ENCODE measurements at places on chromosomes 4 and X.

- no peak for DNase-seq
Observed at GRCh38 chr4:108877821-108878220, 115.0 kb upstream of the ETNPPL start.

GRCh38 chr4:127400276-127400675 lies 232.5 kb upstream of the INTU start:
- no peak for DNase-seq

- no peak for DNase-seq
Observed at GRCh38 chr4:53461244-53461643, 83.8 kb downstream of the FIP1L1 start.

DNA sequence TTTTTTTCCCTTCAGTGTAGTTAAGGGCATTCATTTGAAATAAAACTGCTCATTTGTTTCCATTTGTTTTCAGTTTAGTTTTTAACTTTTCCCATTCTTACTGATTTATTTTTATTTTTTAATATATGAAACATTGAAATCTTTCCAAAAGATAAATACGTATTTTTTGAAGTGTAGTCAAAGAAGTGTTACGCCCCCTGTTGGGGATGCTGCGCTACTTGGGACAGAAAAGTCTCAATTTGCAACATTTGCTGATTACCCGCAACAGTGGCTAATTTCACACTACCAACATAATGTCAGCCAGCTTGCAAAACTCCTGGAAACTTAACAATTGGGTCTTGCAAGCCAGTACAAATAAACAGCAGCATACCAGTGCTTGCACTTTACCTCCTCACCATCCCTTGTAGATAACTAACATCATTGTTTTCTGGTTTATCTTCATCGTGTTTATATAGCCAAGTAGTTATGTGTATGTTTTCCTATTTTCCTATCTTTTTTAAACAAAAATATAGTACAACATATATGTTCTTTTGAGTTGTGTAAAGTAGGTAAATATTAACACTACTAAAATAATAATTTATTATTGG lies 158.6 kb downstream of the STPG2 start:
- no peak for DNase-seq

DNA sequence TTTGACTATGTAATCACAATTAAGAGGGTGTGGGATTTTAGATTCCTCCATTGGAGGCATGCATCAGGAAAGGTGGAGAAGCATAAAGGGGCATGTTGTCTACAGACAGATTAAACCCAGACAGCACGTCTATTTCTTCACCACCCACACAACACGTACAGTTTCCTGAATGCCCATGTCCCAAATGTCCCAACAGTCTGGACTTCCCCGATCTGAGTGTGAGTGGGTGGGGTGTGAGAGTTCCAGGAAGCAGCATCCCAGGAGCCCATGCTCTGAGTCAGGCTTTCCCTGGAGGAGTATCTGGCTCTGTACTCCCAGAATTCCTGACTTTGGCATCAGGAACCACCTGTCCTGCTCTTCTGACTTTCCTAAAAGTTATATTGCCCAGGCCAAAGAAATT lies 30.8 kb upstream of the NDP start:
- no peak for DNase-seq

GRCh38 chrX:15158736-15159406 lies 111.0 kb downstream of the ASB9 start:
- no peak for DNase-seq

DNA sequence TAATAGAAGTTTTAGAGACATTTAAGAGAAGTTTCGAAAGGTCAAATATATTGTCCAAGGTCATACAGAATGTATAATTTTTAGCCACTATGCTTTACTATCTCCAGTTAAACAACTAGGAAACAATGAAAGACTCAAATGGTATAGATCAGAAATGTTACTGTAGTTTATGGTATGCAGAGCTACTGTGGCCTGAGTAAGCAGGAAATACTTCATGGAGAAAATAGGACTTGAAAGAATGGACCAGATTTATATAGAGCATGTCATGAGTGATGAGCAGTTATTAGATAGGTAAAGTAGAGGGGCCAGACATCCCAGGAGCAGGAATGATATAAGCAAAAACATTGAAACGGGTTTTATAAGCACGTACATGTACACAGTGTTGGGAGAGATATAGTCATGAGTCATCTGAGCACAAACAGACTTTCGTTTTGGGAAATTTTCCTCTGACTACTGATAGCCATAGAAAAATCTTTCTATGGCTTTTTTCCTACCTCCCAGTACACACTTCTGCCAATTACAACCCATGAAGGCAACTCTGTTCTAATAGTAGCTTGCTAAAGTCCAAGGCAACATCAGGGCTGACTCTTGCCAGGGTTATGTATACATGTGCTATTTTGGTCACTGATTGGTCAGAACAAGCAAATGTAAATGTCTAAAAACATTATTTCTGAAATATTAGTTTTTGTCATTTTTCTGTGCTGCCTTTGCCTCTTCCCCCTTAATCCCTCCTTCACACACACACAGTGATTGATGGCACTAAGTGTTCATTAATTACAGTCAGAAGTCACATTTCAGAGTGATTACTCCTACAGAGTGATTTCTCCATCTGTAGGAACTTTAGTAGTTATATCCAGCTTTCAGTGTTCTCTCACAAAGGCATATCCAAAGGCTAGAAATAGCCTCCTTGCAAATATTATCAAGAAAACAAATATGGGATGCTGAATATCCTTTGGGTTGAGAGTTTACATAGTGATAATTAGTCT lies 198.7 kb downstream of the ENOX2 start:
- no peak for DNase-seq

- no peak for DNase-seq
Observed at GRCh38 chr4:36508394-36508793, 227.0 kb downstream of the DTHD1 start.

DNA sequence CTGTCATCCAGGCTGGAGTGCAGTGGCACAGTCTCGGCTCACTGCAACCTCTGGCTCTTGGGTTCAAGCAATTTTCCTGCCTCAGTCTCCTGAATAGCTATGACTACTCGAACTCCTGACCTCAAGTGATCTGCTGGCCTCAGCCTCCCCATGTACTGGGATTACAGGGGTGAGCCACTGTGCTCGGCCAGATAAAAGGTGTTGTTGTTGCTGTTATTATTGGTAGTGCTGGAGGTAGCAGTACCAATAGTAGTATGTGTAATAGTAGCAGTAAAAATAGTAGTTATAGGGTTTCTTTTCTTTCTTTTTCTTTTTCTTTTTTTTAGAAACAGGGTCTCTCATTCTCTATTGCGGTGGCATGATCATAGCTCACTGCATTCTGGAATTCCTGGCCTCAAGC lies 592.1 kb downstream of the ARAP2 start:
- DNase-seq, result no peak

DNA sequence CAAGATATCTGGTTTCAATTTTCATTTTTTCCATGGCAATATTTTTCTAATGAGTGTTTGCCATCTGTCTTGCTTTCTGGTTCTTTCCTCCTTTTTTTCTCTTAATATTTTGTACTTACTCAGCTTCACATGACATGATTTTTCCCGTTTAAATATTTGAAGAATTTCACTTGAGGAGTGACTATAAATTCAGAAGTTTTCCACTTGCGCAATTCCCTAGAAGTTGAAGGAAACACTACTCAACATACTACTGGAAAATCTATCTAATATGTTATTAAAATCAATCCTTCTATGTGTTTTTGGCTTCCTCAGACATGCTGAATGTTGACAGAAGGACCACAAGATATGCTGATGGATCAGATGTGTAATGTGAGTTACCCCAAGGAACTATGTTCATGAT lies 36.8 kb upstream of the BANK1 start:
- no peak for DNase-seq

DNA sequence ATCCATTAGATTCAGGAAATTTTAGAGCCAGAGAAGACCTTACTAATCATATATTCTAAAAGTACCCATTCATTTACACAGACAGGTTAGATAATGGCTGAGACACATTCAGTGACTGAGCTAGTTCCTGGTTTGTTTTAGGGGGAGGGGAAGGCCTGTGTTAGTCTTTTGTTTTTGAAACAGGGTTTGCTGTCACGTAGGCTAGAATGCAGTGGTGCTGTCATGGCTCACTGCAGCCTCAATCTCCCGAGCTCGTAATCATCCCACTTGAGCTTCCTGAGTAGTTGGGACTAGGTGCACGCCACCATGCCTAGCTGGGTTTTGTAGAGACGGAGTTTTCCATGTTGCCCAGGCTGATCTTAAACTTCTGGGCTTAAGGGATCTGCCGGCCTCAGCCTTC lies 10.1 kb downstream of the RBPJ start:
- DNase-seq, result no peak

All from T-helper 2 cell (primary cell).